ENCODE measurements at places on chromosomes 12 and 14. TPM values are rescaled to one million over a fixed set of nuclear protein-coding genes. Genes with fewer than 3 reads are reported as not detected.

DDHD1 gene
- 12.0 TPM for total RNA-seq

JAG2 gene
- 96.3 TPM for total RNA-seq

SPIC gene
- total RNA-seq = not detected

FAM181A gene
- total RNA-seq = not detected

KRT6C gene
- not detected for total RNA-seq

EGLN3 gene
- total RNA-seq = 13.1 TPM

HOXC9 gene
- total RNA-seq = not detected

GNB3 gene
- total RNA-seq = 1.5 TPM

PAX9 gene
- not detected for total RNA-seq

ITGB7 gene
- 0.38 TPM for total RNA-seq

TGFB3 gene
- total RNA-seq = 4.0 TPM

BTG1 gene
- total RNA-seq = 12.6 TPM

PRB2 gene
- total RNA-seq = not detected

CD163L1 gene
- 3.8 TPM for total RNA-seq

LHX5 gene
- total RNA-seq = not detected

COCH gene
- 0.09 TPM for total RNA-seq

POTEM gene
- not detected for total RNA-seq

C14orf180 gene
- not detected for total RNA-seq

MOAP1 gene
- total RNA-seq = 13.4 TPM

SIX4 gene
- total RNA-seq = 2.4 TPM

AICDA gene
- not detected for total RNA-seq

OAS2 gene
- 5.8 TPM for total RNA-seq

MANSC1 gene
- 3.5 TPM for total RNA-seq

ATP2A2 gene
- total RNA-seq = 99.8 TPM

CLEC2D gene
- 0.99 TPM for total RNA-seq

SPTB gene
- total RNA-seq = under 0.01 TPM

PGF gene
- total RNA-seq = 395 TPM

RPGRIP1 gene
- total RNA-seq = not detected

CCDC175 gene
- total RNA-seq = not detected

HOTAIR gene
- total RNA-seq = not detected

GPR84 gene
- total RNA-seq = not detected

DPF3 gene
- 18.5 TPM for total RNA-seq

GLIPR1L1 gene
- total RNA-seq = not detected

MYF6 gene
- total RNA-seq = not detected

MSI1 gene
- total RNA-seq = not detected

IL26 gene
- not detected for total RNA-seq

FIGNL2 gene
- 0.19 TPM for total RNA-seq

PCNX4 gene
- total RNA-seq = 42.8 TPM

Measured in endothelial cell of coronary artery (primary cell).